Activated naive CD4-positive, alpha-beta T cell (primary cell): ENCODE measurements at places on chromosomes 12 and 14.
A peak's percentile ranks its signal among the peaks of the same experiment; 100 is the strongest.

GRCh38 chr14:55580470-55581341 is 699 bp downstream of the KTN1 start:
- peak; percentile 58 for DNase-seq

DNA sequence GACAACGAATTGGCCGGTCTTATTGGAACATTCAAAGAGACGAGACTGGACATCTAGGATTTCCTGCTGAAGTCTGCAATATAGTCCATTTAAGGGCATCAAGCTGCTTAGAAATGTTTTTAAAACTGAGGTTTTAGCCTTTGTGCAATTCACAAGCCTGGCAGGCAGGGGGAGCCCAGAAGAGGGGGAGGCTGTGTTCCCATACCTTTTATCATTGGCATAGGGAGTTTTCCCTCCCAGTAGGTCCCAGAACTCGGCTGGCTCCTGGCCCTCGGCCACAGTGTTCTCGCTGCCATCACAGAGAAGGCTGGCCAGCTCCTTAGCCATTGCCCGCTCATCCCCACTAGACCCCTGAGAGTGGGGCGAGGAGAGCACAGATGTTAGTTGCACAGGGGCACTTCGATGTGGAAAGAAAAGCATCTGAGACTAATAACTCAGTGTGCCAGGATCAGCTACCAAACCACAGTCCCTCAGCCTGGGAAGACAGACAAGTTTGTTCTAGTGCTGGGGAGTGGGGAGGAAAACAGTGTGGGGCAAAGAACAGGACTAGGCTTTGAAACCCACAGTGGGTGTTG is 15.1 kb downstream of the AVIL start:
- DNase-seq = no peak

DNA sequence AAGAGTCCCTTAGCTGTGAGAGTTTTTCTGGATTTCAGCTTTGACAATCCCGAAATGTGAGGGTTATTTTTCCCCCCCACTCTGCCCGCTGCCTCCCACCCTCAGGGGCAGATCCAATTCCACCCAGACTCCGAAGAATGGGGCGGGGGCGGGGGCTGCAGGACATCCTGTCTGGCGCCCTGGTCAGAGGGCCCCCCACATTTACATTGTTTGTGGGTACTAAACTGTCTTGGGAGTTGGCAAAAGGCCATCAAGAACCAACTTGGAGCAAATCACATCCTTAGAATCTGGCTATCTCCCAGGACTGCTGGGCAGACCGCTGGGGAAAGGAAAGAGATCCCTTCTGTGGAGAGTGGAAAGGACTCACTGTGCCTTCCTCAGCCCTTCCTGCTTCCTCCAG is 2.4 kb downstream of the EMP1 start:
- no peak for DNase-seq

GRCh38 chr12:80222261-80222660 is 122.9 kb downstream of the OTOGL start:
- DNase-seq = no peak

DNA sequence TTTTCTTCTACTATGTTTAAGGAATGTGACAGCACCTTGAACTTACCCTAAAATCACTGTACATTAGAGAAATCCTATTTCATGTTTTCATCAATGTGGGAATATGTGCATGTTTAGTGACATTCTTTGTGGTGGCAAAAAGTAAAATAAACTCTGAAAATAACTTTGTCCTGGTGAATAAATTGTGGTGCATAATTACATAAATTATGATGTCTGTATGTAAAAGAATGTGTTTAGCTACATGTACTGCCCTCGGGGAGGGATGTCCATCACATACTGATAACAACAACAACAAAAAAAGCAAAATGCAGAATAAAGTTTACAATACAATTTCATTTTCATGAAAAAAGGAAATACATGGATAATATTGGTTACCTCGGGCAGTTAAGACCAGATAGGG is 157.3 kb downstream of the METTL25 start:
- no peak for DNase-seq

GRCh38 chr12:668090-668481 is 4.8 kb upstream of the NINJ2 start:
- no peak for DNase-seq

DNA sequence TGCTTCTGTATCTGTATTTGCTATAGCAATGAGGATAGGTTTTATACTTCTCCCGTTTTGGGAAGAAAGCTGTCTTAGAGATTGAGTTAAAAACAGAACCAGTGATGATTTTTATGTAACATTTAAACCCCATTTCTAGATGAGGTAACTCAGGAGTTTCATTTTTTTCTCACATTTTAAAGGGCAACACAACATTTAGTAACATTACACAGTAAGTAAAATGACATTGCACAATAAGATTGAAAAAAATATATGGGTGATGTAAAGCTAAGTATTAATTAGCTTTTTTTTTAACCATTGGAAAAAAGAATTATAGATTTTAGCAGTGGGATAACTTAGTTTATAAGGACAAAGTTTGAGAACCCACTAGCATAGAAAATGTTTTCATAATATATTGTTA is 25.2 kb upstream of the SCFD1 start:
- no peak for DNase-seq

DNA sequence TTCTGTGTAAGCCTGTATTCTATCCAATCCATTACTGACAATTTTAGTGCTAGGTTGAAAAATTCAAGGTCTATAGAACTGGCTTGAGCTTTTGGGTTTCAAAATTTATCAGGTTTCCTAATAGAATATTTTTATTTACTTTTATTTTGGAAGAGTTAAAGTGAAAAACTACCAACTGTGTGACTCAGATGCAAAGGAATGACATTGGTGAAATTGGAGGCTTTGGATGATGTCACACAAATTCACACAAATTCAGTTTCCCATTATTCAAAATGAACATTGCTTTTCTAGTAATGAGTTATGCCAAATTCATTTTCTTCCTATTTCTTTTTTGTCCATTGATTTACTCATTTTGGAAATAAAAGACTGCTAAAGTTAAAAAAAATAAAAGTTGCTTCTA is 186.9 kb downstream of the ALX1 start:
- DNase-seq = no peak

DNA sequence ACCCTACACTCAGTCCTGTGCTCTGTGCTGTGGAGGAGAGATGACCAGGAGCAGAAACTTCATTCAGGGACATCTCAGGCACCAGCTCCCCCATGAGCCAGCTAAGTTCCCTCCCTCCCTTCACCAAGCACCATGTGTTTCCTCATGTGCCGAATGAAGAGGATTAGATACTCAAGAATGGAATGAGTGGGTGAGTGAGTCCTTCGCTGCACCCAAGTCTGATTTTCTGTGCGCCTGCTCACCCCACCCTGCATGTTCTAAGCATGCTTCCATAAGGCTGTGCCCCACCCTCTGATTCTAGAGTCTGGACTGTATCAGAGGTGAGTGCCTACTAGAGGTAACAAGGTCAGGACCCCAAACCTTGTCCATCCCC is 12.1 kb downstream of the SERPINA5 start:
- no peak for DNase-seq

GRCh38 chr14:72060460-72060859 is 128.2 kb downstream of the RGS6 start:
- no peak for DNase-seq

GRCh38 chr14:94098326-94098992 is 12.1 kb upstream of the IFI27 start:
- DNase-seq = no peak

- no peak for DNase-seq
Measured at GRCh38 chr12:54232790-54233189, 44.0 kb upstream of the SMUG1 start.

DNA sequence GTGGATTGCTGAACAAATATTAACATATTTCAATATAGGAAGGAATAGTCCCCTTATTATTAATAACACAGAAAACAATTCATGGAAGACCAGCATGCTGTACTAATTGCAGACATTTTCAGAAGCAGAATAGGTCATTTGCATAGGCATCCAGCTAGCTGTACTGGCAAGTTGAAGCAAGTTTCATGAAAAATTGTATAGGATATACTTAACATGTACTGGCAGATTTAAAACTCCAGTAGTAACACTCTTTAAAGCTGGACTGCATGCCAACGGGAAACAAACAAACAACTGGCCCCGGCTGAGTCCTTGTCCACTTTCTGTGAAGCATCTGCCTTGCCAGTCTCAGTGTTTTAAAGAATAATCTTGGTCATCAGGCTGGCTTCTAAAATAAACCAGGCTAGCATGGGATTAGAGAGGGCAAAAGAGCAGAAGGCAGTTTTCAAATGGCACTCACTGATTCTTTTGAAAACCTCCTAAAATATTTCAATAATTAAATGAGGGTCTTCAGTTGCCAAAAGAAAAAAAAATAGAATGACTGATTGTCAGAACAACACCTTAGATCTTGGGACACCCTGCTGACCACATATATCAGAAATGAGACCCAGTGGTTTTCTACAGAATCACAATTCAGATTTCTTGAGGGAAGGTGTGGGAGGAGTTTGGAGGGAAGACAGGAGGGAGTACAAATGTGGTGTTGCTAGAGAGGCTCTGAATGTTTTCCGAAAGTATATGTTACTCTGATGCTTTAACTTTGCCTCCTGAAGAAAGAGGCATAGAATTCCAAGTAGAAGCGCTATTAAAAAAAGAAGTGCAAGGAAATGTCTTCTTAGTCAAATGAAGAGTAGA is 122.5 kb upstream of the KRAS start:
- DNase-seq = no peak

- no peak for DNase-seq
Measured at GRCh38 chr14:103551338-103551762, 11.1 kb downstream of the BAG5 start.

GRCh38 chr14:102283631-102284129 is 21.3 kb downstream of the MOK start:
- DNase-seq = no peak

DNA sequence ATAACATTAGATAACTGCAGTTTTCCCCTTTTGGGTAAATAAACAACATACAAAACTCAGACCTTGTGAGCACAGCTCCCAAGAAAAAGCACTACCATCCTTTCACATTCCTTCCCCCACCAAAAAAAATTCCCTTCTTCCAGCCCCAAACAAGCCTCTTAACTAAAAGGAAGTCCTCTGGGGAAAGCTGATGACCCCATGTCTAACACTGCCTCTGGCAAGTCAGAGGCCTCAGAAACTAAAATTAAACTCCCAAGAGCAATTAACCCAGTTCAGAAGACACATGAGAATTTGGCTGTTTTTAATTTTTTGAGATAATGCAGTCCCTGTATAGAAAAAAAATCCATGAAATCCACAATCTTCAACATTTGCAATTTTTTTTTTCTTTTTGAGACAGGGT is 127.7 kb downstream of the SPTSSA start:
- DNase-seq = no peak

- DNase-seq = no peak
Measured at GRCh38 chr12:26425587-26426260, 230.4 kb downstream of the SSPN start.

GRCh38 chr14:24231263-24232120 is 675 bp downstream of the NEDD8 start:
- no peak for DNase-seq

DNA sequence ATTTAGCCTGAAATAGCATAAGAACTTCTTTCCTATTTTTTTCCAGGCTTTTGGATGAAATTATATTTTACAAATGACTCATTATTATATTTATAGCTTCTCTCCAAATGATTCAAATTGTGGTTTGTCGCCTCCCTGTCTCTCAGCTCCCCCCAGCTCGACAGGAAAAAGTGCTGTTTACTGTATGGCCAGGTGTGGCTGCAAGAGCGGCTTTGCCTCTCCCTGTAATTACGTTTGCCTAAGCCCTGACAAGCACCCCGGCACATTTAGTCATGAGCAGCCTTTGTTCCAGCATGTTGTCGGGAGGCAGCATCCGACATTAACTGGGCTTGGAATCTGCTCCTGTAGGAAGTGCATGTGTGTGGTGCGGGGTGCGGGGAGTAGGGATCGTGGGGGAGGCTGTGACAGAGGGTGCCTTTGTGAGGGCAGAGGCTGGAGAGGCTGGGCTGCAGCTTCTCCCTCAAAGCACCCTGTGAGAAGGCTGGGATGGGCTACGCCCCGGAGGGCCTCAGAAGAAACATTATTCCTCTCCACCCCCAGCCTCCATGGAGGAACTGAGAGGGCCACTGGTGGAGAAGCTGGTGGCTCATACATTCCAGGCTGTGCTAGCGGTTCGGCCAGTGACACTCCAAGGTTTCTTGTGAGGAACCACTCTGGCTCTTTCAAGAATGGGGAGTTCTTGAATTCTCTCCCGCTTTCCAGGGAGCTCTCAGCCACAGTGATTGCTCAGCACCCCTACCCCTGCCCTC is 42.1 kb upstream of the CTDSP2 start:
- no peak for DNase-seq

GRCh38 chr14:35317820-35318219 is 25.6 kb downstream of the PSMA6 start:
- no peak for DNase-seq

- no peak for DNase-seq
Measured at GRCh38 chr12:119153477-119154434, 25.0 kb upstream of the HSPB8 start.
